ENCODE measurements at places on chromosomes 2 and 18.
A peak's percentile ranks its signal among the peaks of the same experiment; 100 is the strongest.

- DNase-seq = no peak
Measured at GRCh38 chr2:99841749-99842148, 300.6 kb downstream of the AFF3 start.

GRCh38 chr18:62938487-62938886 is 223.1 kb downstream of the PHLPP1 start:
- DNase-seq = no peak

DNA sequence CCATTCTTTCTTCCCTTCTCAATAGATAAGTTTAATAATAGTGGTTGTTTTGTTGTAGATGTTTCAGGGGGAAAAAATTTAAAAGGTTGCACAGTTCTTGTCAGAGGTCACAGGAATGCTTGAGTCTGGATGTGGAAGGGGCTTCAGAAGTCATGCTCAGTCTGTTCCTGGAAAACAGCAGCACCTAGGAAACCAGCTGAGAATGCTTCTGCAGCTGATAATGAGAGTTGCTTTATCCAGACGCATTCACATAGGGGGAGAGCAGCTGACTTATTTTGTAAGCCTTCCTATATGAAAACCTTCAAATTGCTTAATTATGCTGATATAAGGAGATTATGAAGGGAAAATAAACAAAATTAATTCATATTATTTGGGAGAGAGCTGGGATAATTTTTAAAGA is 235.5 kb downstream of the GULP1 start:
- peak; percentile 72 for DNase-seq

DNA sequence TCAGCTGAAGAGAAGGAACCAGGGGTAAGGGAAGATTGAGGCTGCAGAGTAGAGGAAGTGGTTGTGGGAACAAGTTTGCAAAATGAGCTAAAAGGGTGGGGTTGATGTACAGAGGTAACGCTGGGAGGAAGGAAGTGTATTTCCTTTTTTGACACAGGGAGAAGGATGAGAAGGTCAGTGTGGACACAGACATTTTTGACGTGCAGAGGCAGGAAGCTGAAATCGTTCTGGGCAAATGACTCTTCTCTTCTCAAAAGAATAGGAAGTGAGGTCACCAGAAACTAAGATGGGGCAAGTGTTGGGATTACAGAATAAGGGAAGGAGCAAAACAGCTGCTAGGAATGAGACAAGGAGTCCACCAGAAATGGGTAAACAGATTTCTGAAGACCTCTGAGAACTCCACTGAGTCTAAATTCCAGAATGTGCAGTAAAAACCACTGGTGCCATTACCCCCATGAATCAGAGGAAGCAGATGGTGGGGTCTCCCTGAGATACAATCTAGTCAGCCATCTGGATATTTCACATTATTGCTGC is 20.0 kb upstream of the RNF149 start:
- DNase-seq = peak; percentile 23

DNA sequence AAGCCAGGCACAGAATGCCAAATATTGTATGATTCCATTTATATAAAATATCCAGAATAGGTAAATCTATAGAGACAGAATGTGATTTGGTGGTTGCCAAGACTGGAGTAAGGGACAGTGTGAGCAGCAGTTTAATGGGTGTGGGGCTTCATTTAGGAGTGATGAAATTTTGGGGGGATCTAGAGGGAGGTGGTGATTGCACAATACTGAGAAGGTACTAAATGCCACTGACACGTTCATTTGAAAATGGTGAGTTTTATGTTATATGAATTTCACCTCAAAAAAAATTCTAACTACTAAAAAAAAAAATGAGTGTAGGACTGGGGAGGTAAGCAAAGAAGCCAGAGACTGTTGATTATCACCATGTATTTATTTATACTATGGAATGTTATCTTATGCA is 974.5 kb upstream of the ZEB2 start:
- DNase-seq = no peak

- DNase-seq = no peak
Measured at GRCh38 chr2:19350678-19351401, 7.6 kb downstream of the OSR1 start.

- no peak for DNase-seq
Measured at GRCh38 chr2:239394978-239395377, 5.8 kb downstream of the HDAC4 start.

DNA sequence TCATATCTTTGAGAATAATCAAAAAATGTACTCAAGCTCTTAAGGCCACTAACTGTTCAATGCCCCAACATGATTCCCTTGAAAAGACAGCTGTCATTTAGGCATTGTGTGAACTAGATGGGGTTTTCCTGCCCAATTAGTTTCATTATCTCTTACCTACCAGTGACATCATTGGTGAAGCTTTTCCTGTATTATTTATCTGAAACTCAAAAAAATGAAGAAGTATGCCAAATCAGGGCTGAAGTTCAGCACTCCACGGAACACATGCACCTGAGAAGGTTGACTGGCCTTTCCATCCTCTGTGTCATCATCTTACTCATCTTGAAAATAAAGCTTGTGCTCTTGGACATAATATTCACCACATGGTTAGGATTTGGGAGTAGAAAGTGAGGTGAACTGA is 126.4 kb downstream of the TXNL1 start:
- no peak for DNase-seq

GRCh38 chr18:64785686-64786085 is 636.8 kb upstream of the LINC00305 start:
- DNase-seq = no peak

GRCh38 chr2:886072-887022 is 64.3 kb upstream of the SNTG2 start:
- DNase-seq = no peak
